ENCODE measurements at places on chromosomes 1 and 21. TPM values are rescaled to one million over a fixed set of nuclear protein-coding genes. Genes with fewer than 3 reads are reported as not detected.

Gene S100A13
- polyA plus RNA-seq, result 164 TPM

Gene AK4
- 65.8 TPM for polyA plus RNA-seq

Gene HSD3B1
- polyA plus RNA-seq, result 0.82 TPM

Gene VN1R5
- polyA plus RNA-seq, result 0.14 TPM

Gene FCRL1
- 0.12 TPM for polyA plus RNA-seq

GRCh38 chr1:94115900-94116436 lies 5.0 kb downstream of the ABCA4 start:
- no peak for DNase-seq

DNA sequence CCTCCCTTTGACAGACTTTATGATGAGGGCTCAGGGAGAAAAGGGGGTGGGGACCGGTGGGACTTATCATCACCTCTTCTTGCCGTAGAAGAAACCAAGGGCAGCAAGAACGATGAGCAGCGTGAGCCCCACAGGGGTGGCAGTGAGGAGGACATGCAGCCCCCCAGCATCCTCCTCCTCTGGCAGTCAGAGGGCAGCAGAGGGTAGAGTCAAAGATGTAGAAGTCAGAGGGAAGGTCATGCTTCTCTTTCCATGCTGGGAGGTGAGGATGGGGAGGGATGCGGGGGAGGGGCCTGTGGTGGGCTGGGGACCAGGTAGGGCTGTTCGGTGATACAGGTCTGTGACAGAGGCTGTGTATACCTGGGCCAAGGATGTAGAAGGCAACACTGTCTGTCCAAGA lies 14.8 kb downstream of the INSRR start:
- DNase-seq, result no peak

DNA sequence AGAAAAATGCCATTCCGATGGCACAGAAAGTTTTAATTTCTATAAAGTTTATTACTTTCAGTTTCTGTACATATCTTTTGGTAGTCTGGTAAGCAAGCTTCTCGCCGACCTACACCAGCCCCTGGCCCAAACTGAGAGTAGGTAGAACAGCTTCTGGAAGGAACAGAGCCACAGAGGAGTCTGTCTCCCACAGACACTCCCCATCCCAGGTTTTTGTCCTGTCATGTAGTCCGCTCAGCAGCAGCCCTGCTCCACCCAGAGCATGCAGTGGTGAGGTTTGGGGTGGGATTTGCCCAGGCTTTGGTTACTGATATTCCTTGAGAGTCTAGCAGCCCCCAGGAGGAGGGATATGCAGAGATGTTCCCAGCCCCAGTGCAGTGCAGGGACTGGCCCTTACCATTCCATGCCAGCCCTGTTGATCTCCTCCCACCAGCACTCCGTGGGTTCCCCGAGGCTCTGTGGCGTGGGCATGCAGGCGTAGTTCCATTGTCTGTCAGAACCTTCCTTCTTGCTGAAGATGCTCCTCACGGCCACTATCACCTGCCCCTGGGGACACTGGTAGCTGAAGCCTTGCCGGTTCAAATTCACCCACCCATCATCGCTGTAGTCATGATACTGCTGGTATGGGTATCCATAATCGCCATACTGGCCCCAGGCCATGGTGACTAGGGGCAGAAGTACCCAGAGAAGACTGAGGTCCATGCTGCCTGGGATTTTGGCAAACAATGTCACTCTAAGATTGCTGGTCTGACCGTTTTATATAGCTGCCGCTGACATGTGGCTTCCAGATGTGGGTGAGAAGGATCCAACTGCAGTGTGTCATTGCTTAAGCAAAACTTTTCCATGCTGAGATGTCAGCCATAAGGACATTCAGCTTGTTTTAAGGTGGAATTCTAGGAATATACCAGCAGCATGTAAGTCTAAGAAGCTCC lies at the start of gene DPT:
Gene DPT (minus strand): TSS at position 734 of the 932 bp plus-strand sequence. CDS start 32 bp downstream, at position 702.
- DNase-seq, result no peak

- DNase-seq, result no peak
Observed at GRCh38 chr1:215749414-215749813, 182.3 kb downstream of the KCTD3 start.

DNA sequence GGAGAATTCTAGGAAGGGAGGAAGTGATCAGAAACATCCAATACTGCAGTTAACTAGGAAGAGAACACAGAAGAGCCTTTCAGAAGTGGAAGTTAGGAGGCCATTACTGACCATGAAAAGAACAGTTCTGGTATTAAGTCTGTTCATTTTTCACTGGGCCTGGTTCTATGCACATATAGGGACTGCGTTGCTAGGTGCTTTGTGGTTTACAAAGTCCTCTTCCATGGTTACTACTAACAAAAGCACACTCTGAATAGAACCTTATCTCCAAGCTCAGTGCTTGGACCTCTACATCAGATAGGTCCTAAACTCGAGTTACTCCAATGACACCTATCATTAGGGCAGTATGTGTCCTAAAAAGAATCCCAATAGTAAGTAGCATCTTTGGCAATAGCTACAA lies 75.4 kb downstream of the RPAP2 start:
- no peak for DNase-seq

DNA sequence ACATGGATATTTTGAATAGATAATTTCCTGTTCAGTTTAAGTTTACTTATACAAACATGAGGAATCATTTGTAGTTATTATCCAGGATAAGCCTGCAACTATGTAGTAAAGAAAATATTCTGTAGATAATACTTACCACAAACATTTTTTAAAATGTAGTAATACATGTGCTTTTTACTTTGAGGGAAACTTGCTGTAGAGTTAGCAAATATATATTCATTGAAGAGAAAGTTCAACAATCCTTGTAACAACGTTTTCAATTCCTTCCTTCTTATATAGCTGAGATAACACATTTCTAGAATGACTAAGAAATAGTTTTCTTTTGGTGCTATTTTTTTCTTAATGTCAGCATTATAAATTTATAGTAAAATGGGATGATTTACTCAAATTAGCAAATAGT lies 664.6 kb upstream of the ADAMTS5 start:
- no peak for DNase-seq

DNA sequence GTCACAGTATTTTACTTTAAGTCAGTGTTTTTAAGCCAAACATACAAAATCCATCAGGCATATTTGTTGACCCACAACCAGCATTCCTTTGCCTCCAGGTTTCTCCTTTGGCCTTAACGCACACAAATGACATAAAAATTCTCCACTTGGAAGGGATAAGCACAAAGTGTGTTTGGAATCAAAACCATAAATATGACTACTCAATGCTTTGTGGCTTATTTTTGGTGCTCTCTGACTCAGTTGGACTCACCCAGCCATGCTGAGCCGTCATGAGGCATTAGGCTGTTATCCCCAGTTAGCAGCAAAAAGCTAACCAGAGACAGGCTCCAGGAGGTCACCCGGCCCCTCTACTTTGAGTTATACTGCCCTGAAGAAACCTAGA lies 948 bp downstream of the PRUNE1 start:
- DNase-seq, result no peak

DNA sequence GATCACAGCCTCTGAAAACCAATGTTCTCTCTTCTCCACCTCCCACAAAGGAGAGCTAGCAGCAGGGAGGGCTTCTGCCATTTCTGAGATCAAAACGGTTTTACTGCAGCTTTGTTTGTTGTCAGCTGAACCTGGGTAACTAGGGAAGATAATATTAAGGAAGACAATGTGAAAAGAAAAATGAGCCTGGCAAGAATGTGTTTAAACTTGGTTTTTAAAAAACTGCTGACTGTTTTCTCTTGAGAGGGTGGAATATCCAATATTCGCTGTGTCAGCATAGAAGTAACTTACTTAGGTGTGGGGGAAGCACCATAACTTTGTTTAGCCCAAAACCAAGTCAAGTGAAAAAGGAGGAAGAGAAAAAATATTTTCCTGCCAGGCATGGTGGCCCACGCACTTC lies 35.8 kb upstream of the TDRD10 start:
- DNase-seq, result no peak

Measured in renal pelvis (tissue), 12 donors.